Stimulated activated CD4-positive, alpha-beta T cell treated with anti-CD3 and anti-CD28 coated beads, Interleukin-1b, Interleukin-23, amount 100 ng/mL, for 1 hour (primary cell): ENCODE measurements at places on chromosomes 6 and 20.

- no peak for DNase-seq
Measured at GRCh38 chr6:112936079-112936472, 588.9 kb downstream of the RFPL4B start.

DNA sequence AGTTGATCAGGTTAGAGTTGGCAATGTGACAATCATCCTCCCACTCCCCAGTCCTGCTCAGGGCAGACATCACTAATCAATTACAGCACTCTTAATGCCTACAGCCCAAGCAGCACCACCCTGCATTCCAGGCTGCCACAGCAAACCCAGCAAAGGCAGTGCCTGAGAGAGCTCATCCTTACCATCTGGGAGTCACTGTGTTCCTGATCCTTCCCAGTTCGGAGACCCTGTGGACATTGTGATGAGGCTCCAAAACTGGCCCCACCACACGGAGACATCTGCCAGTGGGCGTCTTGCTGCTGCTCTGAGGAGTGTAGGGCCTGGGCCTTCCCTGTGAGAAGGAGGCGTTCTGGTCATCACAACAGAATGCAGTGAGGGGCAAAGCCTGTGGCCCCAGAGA, 216.5 kb upstream of the CST7 start:
- DNase-seq = no peak

- DNase-seq = no peak
Measured at GRCh38 chr20:20412750-20413149, 44.8 kb downstream of the INSM1 start.

DNA sequence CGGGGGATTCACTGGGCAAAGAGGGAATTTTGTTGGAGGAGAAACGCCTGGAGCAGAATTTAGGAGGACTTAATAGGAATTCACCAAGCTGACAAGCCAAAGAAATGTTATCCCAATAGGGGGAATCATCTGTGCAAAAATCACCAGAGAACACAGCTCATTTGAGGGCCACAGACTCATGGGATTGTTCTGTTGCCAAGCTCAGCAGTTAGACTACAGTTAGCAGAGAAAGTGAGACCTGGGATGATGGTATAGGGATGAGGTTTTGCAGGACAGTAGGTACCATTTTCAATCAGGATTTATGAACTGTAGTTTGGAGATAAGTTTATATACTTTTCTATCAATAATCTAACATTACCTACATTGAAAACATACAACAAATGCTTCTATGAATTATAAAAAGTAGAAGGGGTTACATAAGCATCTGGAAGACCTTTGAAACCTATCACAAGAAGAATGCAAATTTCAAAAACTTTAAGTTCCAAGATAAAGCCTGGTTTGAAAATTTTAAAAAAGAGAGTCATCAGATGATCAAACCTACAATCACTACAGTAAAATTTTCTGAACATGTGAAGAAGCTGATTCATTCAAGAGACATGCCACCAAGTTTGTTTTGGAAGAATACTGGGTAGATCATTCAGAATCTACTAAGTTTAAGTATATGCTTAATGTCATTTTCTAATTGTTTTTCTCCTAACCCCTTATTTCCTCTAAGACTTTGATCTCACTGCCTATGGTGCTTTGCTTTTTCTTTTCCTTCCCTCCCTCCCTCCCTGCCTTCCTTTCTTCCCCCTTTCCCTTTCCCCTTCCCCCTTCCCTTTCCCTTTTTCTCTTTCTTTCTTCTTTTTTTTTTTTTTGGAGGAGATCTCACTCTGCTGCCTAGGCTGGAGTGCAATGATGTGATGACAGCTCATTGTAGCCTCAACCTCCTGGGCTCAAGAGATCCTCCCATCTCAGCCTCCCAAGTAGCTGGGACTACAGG, 81.5 kb downstream of the KIF13A start:
- DNase-seq = no peak

DNA sequence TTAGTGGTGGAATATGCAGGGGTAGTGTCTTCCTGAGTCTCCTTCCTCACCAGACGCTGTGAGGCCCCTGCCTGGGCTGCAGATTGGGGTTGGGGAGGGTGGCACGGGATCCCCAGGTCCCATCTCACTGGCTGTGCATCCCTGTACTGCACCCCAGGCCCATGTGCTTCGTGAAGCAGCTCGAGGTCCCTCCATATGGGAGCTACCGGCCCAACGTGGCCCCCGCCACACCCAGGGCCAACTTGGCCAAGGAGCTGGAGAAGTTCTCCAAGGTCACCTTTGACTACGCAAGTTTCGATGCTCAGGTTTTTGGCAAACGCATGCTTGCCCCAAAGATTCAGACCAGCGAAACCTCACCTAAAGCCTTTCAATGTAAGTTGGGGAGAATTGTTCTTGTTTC, 38.6 kb upstream of the PCMTD2 start:
- no peak for DNase-seq

DNA sequence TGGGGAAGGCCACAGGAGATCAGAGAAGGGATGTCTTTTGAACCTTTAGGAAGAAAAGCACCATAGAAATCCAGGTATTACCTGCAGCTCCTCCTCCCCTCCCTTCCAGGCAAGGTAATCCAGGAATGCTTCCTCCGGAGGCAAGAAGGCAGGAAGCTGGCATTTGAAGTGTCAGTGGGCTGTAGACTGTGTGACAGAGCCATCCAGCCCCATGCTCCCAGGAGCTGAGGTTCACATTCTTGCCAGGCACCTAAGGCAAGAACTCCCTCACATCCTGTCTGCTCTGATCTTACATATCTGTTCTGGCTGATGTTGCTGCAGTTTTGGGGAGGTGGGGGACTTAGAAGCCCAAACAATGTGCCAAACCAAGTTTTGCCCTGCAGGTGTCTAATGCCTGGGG, 27.8 kb upstream of the SCUBE3 start:
- DNase-seq = no peak

DNA sequence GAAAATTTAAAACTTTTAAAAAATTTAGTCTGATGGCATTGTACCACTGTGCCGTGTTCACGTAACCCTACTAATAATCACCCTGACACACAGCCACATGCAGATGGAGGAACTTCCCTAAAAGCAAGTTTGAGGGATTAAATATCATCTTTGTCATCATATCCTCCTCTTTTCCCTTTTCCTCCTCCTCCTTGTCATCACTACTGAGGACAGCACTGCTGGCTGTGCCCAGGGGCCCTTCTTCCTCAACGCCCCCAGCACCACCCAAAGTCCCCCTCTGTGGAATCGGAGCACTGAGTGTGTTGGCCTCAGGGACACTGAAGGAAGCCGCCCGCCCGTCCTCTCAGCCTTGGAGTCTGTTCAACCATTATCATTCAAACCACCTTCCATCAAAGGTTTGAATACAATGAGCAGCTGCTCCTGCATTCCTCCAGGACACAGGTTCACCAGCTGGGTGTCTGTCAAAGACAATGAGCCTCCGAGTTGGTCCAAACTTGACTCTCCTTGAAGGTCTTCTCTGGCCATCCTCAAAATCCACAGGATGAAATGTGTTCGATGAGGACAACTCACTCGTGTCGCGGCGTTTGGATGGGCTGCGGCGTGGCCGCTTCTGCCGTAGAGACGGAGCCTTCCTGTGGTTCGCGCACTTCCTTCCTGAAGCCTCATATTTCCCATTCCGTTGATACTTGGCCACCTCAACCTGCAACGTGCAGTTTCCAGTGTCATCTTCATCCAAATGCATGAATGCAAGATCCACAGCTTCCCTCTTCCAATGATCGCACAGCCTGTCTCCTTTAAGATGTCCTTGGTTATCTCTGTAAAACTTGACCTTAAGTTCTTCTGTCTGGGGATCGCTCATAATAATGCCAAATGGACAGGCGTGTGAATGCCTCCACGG, 23.3 kb downstream of the NQO2 start:
- no peak for DNase-seq

DNA sequence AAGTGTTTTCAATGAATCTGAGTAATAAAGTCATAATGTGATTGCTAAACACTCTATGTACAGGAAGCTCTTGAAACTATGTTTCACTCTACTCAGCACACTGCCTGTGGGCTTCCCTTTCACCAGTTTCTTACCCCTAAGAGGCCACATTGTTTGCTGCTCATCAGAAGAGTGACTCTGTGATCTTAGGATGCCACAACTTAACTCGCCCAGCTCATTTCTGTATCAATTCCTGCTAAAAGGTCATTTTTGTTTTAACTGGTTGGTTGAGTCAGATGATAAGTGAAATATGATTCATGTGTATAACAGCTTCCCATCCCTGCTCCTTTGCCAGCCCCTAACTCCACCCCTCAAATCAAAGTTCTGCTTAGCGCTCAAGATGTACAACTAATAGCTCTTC, 9.8 kb upstream of the NDUFAF4 start:
- DNase-seq = no peak

GRCh38 chr6:43983632-43984031, 143.6 kb downstream of the MRPL14 start:
- no peak for DNase-seq
